ENCODE measurements at places on chromosomes 16 and 17.

GRCh38 chr16:8751481-8752311 is 45.7 kb downstream of the TMEM186 start:
- DNase-seq: no peak

DNA sequence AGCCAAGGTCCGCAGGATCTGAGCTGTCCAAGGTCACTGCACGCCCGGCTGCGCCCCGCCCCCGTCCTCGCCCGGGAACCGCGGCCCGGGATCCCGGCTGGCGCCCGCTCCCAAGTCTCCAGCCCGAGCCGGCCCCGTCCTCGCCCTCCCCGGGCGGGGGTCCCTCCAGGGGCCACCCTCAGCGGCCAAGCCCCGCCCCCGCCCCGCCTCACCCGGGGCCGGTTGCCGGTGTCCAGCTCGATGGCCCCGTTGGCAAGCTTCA is 216 bp downstream of the VPS9D1 start:
- DNase-seq: no peak

GRCh38 chr16:30766933-30767284 is 4.8 kb downstream of the RNF40 start:
- DNase-seq: no peak

DNA sequence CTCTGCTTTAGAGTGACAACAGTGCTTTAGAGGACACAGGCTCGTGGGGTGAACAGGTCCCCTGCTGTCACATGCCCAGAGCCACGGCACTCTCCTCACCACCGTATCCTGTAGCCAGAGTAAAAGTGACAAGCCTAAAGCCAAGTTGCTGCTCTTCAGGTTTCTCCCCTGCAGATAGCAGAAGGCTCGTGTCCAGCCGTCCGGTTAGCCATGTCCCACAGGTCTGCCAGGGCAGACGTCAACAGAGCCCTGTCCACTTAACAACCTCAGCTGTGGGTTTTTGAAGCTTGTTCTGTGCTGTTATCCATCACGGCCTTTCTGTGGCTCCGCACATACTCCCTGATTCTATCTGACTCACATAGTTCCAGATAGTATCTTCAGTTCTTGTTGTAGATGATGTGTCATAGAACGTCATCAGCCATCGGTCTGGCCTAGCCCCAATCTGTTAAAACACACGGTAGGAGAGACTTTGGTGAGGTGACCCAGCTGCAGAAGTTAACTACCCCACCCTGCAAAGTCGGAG is 100.7 kb downstream of the SOCS1 start:
- no peak for DNase-seq

DNA sequence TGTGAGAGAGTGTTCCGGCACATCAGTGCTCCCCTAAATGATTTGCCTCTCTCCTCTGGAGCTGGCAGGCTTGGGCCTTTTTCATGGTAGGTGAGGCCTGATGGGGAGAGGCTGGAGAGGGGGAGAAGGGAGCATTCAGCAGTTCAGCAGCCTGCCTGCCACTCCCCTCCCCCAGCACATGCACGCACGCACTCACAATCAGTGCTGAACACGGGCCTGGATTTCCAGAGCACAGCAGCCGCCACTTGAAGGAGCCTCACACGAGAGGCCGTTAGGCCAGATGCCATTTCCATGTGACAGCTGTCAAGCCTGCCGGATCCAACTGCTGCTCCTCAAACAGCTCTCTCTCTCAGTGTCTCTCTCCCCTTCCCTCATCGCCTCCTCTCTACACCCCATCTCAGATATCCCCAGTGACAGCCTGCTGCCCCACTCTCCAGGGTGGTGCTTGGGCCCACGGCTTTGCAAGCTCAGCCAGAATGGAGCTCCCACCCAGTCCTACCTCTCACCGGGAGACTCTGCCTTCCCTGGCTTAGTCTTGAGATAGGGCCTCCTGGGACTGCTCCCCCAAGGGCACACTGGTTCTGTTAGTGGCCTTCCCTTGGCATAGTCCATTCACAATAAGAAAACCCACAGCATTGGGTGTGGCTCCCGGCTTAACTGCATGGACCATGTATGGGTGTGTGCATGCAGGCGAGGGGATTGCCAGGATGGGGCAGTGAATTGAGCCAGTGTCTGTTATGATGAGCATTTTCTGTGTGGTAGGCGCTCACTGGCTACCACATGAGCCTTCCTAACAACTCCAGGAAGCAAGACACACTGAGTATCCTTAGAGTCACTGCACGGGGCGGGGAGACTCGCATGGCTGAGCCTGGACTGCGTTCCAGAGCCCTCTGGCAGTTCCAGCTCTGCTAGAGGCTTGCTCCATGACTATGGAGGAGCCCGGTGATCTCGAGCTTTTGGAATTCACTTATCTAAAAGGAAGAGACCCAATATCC is 226.2 kb downstream of the CCDC182 start:
- DNase-seq: no peak

GRCh38 chr17:19303367-19303776 is 59.2 kb downstream of the B9D1 start:
- DNase-seq: no peak

DNA sequence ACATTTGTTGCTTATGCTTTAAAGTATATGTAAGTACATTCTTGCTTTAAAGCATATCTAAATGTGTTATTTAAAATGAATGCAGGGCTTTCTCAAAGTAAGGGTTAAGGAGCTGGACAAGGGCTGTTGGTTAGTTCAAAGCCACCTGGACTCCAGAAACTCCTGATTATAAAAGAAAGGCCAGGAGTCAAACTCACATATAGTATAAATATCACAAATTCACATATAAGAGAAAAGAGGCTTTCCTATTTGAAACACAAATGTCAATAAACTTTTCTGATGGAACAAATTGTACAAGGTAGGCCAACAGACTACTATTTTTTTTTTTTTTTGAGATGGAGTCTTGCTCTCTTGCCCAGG is 84.5 kb upstream of the CORO6 start:
- no peak for DNase-seq

DNA sequence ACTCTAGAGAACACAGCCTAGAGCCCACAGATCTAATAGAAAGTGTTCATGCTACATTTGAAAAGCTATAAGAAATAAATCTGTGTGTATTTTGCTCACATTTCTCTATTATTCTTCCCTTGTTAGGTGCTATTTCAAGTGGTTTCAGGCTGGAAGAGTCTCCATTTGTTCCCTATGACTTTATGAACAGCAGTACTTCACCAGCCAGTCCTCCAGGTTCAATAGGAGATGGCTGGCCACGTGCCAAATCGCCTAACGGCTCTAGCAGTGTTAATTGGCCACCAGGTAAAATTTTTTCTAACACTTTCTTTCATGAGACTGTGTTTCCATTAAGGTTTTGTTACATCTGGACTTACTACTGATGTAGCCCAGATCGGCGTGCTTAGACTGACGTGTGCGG is 30.7 kb upstream of the SLC5A11 start:
- DNase-seq: no peak

DNA sequence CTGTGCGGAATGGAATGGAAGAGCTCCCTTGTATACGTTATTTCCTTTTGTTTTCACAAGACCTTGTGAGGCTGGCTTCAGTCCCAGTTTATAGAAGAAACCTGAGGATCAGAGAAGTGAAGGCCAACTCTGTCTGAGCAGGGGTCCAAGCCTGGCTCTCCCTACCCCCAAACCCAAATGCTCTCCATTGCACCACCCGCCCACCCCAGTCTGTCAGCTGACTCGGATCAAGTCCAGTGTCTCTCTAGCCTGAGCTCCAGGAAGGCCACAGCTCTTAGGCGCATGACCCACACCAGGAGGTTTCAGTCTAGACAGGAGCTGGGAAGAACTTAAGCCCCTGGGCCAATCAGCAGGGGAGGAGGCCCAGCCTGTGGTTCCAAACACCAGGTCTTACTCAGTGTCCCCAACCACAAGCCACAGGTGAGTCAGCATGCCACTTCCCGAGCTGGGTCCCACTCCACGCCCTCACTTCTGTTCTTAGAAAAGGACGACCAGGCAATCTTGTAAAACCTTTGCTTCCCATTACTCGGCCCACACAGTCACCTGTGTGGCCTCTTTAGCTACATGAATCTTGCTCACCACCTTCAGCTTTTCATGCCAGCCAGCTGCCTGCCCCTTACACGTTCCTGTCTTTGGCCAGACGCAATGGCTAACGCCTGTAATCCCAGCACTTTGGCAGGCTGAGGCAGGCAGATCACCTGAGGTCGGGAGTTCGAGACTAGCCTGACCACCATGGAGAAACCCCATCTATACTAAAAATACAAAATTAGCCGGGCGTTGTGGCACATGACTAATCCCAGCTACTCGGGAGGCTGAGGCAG is 27.8 kb downstream of the TK2 start:
- DNase-seq: peak; percentile 60

DNA sequence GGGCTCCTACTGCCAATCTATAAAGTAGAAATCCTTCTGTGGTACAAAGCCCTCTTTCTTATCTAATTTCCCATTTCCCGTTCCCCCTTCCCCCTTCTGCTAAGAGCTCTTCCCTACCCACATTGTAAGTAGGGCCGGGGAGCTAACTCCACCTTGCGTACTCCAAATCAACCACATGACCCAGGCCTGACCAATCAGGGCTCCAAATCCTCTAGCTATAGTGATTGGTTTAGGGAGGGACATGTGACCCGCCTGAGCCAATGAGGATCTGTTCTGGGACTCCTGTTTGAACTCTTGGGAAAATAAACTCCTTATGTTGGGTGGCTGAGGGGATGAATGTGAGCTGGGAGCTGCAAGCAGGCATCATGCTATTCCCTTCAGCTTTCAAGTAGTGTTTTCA is 40.9 kb upstream of the MEOX1 start:
- no peak for DNase-seq
